T-cell (primary cell): ENCODE measurements at places on chromosomes 11 and 22.

DNA sequence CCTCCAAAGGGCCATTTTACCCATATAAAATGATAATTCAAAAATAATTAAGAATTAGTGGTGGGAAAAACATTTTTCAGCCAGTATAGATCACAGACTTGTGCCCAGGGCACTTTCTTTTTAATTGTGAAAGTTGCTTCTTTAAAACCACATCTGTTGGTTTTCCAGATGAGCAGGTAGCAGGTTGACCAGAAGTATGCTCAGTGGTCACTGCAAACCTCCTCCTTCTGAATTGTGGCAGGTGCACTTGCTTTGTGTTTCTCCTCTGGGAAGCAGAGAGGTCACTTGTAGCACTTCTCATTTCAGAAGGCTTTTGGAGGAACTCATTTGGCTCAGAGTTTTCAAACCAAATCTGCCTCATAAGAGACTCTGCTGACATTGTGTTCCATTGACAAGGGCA is 24.6 kb upstream of the CWF19L2 start:
- no peak for DNase-seq

GRCh38 chr11:122044086-122044485 is 71.9 kb downstream of the BLID start:
- no peak for DNase-seq

- peak; percentile 46 for DNase-seq
Observed at GRCh38 chr11:66418168-66418985, 2.5 kb upstream of the NPAS4 start.

GRCh38 chr11:8092587-8093424 is 11.8 kb downstream of the TUB start:
- DNase-seq = no peak

DNA sequence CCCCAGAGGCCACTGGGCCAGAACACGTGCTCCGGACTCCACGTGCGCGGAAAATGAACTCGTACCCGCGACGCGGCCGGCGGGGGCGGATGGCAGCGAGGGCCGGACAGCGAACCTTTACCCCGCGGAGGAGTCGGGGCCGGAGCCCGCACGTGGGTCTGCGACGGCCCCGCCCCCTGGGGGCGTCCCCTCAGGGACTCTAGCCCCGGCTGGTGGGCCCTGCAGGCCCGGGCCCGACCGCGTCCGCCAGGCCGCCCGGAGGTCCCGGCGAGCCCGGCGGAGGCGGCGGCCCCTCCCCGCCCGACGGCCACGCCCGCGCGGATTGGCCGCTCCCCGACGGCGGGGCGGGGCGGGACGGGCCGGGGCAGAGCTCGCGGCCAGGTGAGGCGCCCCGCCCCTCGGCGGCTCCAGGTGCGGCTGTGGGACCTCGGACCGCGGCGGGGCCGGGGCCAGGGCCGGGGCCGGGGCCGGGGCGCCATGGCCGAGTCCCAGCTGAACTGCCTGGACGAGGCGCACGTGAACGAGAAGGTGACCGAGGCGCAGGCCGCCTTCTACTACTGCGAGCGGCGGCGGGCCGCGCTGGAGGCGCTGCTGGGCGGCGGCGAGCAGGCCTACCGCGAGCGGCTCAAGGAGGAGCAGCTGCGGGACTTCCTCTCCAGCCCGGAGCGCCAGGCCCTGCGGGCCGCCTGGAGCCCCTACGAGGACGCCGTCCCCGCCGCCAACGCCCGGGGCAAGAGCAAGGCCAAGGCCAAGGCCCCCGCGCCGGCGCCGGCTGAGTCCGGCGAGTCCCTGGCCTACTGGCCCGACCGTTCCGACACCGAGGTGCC is at the start of gene FAM83F:
FAM83F (plus strand) TSS at position 389 of the 827 bp plus-strand sequence; CDS start at position 478, 89 bp downstream.
- peak; percentile 15 for DNase-seq

- no peak for DNase-seq
Observed at GRCh38 chr11:82085493-82085892, 648.2 kb downstream of the FAM181B start.

- no peak for DNase-seq
Observed at GRCh38 chr22:48975886-48976285, 851.8 kb downstream of the BRD1 start.

- DNase-seq = no peak
Observed at GRCh38 chr22:21921184-21921721, 31.4 kb downstream of the PPM1F start.
